CD4-positive, alpha-beta T cell (primary cell): ENCODE measurements at places on chromosomes 11 and 22. TPM values are rescaled to one million over a fixed set of nuclear protein-coding genes. Genes with fewer than 3 reads are reported as not detected.

- H3K27ac ChIP-seq = no peak overlapping the region
- DNase-seq = no peak
- H3K27me3 ChIP-seq = no peaks in the 10 kb centered on the region
- H3K4me1 ChIP-seq = no peaks in the 10 kb centered on the region
- no peaks in the 10 kb centered on the region for H3K36me3 ChIP-seq
Observed at GRCh38 chr11:14262271-14262846, 96.6 kb downstream of the RRAS2 start.

DNA sequence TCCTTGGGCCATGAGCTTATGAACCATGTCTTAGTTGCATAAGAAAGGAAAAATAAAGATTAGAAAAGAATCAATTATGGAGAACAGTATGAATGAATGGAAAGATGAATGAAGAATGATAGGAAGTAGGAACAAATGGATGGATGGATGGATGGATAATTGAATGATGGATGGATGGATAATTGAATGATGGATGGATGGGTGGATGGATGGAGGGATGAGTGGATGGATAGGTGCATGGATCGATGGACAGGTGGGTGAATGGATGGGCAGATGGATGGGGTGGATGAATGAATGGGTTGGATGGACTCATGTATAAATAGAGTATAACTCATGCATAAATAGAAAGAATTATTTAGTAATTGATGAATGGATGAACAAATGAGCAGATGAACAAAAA, 7.2 kb downstream of the LSP1 start:
- H3K27ac ChIP-seq = no peak overlapping the region
- no peaks in the 10 kb centered on the region for H3K27me3 ChIP-seq
- H3K36me3 ChIP-seq = peaks cover 51% of the 10 kb centered on the region
- no peak overlapping the region for H3K4me3 ChIP-seq
- DNase-seq = no peak

DNA sequence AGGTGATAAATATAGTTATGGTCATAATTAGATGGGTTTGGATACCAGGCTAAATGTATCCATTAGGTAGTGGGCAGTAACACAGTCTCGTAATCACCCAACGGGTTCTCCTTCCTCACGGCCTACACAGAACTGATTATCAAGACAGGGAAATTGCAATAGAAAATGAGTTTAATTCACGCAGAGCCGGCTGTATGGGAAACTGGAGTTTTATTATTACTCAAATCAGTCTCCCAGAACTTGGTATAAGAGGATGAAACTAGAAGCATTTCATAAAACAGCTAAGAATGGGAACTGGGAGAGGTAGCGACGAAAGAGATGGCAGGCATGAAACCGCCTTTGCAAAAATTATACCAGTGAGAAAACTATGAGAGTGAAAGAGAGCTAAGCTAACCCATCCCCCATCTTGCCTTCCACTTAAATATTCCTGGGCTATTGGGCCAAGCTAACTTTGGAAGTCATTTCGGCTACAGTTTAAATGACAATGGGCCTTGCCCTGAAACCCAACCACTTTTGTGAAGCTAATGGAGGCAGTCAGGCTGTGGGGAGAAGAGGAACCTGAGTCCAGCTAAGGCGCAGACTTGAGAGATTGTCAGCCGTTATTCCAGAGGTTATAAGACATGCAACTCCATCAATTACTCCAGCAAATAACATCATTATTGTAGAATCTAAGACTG, 29.6 kb downstream of the CTSC start:
- H3K4me1 ChIP-seq = peaks cover 8% of the 10 kb centered on the region
- DNase-seq = no peak
- H3K36me3 ChIP-seq = peaks cover 77% of the 10 kb centered on the region
- no peak overlapping the region for H3K4me3 ChIP-seq
- no peak overlapping the region for H3K27ac ChIP-seq

DNA sequence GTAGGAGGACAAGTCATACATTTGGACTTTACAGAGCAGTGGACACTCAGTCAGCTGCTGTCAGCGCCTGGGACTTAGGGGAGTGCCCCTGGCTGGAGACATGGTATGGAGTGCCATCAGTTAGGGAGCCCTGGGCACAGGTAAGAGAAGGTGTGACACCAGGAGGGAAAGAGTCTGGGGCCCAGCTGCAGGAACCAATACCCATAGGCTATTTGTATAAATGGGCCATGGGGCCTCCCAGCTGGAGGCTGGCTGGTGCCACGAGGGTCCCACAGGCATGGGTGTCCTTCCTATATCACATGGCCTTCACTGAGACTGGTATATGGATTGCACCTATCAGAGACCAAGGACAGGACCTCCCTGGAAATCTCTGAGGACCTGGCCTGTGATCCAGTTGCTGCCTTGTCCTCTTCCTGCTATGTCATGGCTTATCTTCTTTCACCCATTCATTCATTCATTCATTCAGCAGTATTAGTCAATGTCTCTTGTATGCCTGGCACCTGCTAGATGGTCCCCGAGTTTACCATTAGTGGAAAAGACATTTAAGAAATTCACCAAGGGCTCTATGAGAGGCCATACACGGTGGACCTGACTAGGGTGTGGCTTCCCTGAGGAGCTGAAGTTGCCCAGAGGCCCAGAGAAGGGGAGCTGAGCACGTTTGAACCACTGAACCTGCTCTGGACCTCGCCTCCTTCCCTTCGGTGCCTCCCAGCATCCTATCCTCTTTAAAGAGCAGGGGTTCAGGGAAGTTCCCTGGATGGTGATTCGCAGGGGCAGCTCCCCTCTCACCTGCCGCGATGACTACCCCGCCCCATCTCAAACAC, 850 bp upstream of the MIF start:
- H3K27me3 ChIP-seq = no peaks in the 10 kb centered on the region
- no peak for DNase-seq
- H3K4me1 ChIP-seq = peaks cover 30% of the 10 kb centered on the region

GRCh38 chr11:108511851-108512474, 13.8 kb upstream of the POGLUT3 start:
- H3K27me3 ChIP-seq = no peaks in the 10 kb centered on the region
- no peak for DNase-seq
- no peaks in the 10 kb centered on the region for H3K4me1 ChIP-seq
- H3K4me3 ChIP-seq = no peak overlapping the region
- no peak overlapping the region for H3K27ac ChIP-seq

- no peaks in the 10 kb centered on the region for H3K27me3 ChIP-seq
- no peak for DNase-seq
- no peak overlapping the region for H3K27ac ChIP-seq
- no peak overlapping the region for H3K4me3 ChIP-seq
- H3K4me1 ChIP-seq = no peaks in the 10 kb centered on the region
- no peaks in the 10 kb centered on the region for H3K36me3 ChIP-seq
Observed at GRCh38 chr11:38411149-38411548, 1813.1 kb upstream of the RAG2 start.

DNA sequence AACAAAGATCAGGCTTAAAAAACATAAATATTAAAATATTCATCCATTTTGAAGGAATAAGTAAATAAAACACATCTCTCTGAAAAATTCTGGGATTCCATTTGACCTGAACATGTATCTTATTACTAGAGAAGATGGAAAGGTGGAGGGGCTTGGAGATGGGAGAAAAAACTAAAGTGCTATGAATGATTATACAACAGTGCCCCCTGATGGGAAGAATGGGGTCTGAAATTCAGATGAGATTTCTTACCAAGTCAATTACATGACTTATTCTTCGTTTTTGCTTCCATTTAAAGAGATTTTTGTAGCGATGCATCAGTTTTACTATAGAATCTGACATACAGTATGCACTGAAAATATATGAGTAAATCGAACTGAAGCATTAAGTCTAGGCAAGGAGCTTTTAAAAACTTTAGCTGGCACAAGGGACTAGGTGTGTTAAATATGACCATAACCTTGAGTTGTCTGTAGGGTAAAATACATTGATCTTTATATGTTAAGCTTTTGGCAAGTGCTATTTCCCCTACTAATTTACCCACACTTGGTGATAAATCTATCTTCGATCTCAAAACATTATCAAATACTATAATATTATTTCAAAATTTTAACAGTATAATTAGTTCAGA, 718.8 kb downstream of the CNTN5 start:
- no peaks in the 10 kb centered on the region for H3K27me3 ChIP-seq
- no peaks in the 10 kb centered on the region for H3K4me1 ChIP-seq
- no peak overlapping the region for H3K27ac ChIP-seq
- no peak for DNase-seq
- no peak overlapping the region for H3K4me3 ChIP-seq
- H3K36me3 ChIP-seq = no peaks in the 10 kb centered on the region

GRCh38 chr11:72842653-72843330, 28.6 kb downstream of the ATG16L2 start:
- H3K27me3 ChIP-seq = no peaks in the 10 kb centered on the region
- H3K27ac ChIP-seq = no peak overlapping the region
- H3K36me3 ChIP-seq = peaks cover 65% of the 10 kb centered on the region

DNA sequence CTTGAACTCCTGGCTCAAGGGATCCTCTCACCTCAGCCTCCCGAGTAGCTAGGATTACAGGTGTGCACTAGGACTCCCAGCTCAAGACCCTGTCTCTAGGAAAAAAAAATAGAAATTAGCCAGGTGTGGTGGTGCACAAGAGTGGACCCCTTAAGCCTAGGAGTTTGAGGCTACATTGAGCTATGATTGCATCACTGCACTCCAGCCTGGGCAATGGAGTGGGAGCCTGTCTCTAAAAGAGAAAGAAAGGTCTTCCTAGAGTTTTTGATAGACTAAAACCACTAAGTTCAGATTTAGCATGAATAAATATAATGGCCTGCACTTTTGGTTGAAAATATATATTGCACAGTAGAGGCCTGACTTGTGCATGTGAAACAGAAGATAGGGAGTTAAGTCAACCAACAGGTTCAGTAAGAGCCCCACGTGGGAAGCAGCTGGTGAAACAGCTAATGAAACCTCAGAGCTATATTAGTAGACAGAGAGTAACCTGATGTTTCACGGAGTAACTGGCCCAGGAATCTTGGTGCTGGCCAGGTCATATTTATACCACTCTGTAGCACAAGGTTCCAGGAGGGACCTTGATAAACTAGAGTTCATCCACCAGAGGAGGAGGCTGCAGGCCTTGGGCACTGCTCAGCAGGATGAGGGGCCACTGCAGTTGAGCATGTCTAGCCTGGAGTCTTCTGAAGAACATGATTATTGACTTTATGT, 4.6 kb upstream of the MICAL3 start:
- no peak overlapping the region for H3K4me3 ChIP-seq
- peaks cover 7% of the 10 kb centered on the region for H3K4me1 ChIP-seq
- no peak overlapping the region for H3K27ac ChIP-seq
- H3K27me3 ChIP-seq = peaks cover 14% of the 10 kb centered on the region
- DNase-seq = no peak

GRCh38 chr11:47426062-47426956, at the start of gene PSMC3:
PSMC3 (minus strand) TSS chr11:47426439; CDS start chr11:47426279, 160 bp downstream.
- peak within 1 kb of the TSS; percentile 100 for H3K4me3 ChIP-seq
- no peaks in the 10 kb centered on the region for H3K27me3 ChIP-seq
- H3K4me1 ChIP-seq = peaks cover 30% of the 10 kb centered on the region
- H3K36me3 ChIP-seq = peaks cover 31% of the 10 kb centered on the region

- H3K4me1 ChIP-seq = no peaks in the 10 kb centered on the region
- H3K27me3 ChIP-seq = no peaks in the 10 kb centered on the region
- no peak for DNase-seq
- no peak overlapping the region for H3K27ac ChIP-seq
- H3K36me3 ChIP-seq = peaks cover 17% of the 10 kb centered on the region
- H3K4me3 ChIP-seq = no peak overlapping the region
Observed at GRCh38 chr22:37776639-37777005, 31.1 kb upstream of the GCAT start.

DNA sequence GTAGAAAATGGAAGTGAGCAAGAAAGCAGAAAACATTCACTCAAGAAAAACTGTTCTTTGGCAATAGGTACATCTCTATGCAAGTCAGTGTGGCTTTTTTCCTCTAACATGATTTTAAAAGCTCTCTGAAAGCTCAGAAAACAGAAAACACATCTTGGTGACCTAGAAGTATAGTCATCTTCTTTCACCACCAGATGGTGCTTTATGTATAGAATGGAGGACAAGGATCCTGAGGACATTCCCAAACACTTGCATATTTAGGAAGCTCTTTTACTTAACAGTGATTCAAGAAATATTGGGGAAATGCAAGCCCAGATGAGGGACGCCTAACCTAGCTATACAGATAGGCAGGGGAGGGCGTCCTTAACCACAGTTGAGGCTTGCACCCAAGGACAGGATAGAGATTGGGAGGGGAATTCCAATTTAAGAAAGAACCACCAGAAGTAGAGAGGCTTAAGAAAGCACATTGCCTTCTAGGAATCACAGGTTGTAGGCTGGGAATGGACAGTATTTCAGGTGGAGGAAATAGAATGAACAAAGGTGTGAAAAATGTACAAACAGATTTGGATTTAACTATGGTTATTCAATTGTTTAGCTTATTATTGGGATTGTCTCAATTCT, 13.8 kb upstream of the CCDC81 start:
- H3K4me3 ChIP-seq = no peak overlapping the region
- no peaks in the 10 kb centered on the region for H3K36me3 ChIP-seq
- H3K4me1 ChIP-seq = no peaks in the 10 kb centered on the region
- no peak for DNase-seq
- no peak overlapping the region for H3K27ac ChIP-seq

DNA sequence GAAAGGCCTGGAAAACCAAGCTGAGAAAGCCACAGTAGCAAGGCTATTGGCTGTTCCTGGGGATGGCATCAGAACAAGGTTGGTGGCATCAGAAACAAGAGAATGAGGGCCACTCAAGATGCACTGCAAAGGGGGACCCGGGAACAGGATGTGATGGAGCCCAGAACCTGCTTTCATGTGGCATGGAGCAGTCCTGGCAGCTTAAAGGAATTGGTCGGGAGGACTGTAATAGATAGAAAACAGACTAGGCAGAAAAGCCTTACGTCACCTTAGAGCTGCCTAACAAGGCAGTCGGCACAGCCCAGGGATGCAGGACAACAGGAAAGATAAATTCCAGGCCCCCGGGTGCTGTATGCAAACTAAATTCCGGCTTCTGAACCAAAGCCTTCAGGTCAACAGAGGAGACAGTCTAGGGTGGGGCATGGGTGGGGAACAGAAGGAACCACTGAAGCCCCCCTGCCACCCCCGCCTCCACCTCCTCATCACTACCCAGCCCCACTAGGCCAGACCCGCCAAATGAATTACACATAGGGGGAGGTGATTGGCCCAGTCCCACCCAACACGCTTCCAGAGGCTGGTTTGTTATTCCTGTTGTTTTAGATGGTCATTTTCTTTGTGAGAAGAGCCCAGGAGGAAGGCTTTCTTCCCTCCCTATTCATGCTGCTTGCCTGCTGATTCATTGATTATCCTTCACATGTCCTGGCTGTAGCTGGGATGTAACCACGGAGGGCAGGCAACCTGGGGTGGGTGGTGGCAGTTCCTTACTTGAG, 25.7 kb upstream of the LRRC55 start:
- no peak overlapping the region for H3K4me3 ChIP-seq
- peaks cover 8% of the 10 kb centered on the region for H3K27me3 ChIP-seq
- DNase-seq = no peak
- no peak overlapping the region for H3K27ac ChIP-seq
- H3K36me3 ChIP-seq = no peaks in the 10 kb centered on the region

GRCh38 chr11:20117291-20117690, 43.0 kb downstream of the DBX1 start:
- no peaks in the 10 kb centered on the region for H3K36me3 ChIP-seq
- no peak overlapping the region for H3K4me3 ChIP-seq
- H3K27me3 ChIP-seq = no peaks in the 10 kb centered on the region
- peaks cover 3% of the 10 kb centered on the region for H3K4me1 ChIP-seq

The ZNRF3 gene
- total RNA-seq = 0.38 TPM

The RASGRP2 gene
- 672 TPM for total RNA-seq
